ENCODE measurements at places on chromosomes 2 and 18. TPM values are rescaled to one million over a fixed set of nuclear protein-coding genes. Genes with fewer than 3 reads are reported as not detected.

DNA sequence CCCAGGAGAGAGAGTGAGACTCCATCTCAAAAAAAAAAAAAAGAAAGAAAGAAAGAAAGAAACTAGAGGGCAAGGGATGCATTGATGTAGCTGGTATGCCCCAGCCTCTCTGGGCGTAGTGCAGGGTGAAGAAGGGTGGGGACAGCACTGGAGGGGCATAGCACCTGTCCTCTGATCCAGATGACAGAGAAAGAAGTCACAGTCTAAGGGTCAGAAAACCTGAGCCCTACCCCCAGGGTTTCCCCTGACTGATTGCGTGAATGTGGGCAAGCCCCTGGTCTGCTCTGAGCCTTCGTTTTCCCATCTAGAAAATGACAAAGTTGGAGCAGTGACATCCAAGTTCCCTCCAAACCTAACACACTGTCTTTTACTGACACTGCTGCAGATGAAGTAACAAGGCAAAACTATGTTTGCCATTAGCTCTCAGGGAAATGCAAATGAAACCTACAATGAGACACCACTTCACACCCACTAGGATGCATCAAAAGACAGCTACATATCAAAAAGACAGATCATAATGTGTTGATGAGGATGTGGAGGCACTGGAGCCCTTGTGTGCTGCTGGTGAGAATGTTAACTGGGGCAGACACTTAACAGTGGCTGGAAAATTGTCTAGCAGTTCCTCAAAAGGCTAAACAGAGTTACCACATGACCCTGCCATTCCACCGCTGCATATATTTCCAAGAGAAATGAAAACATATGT lies 19.5 kb upstream of the YWHAQ start:
- no peak for DNase-seq

The CXCR1 gene
- polyA plus RNA-seq = not detected

- no peak for DNase-seq
Observed at GRCh38 chr2:168697668-168698121, 104.7 kb upstream of the NOSTRIN start.

The GPR35 gene
- polyA plus RNA-seq = 0.06 TPM

DNA sequence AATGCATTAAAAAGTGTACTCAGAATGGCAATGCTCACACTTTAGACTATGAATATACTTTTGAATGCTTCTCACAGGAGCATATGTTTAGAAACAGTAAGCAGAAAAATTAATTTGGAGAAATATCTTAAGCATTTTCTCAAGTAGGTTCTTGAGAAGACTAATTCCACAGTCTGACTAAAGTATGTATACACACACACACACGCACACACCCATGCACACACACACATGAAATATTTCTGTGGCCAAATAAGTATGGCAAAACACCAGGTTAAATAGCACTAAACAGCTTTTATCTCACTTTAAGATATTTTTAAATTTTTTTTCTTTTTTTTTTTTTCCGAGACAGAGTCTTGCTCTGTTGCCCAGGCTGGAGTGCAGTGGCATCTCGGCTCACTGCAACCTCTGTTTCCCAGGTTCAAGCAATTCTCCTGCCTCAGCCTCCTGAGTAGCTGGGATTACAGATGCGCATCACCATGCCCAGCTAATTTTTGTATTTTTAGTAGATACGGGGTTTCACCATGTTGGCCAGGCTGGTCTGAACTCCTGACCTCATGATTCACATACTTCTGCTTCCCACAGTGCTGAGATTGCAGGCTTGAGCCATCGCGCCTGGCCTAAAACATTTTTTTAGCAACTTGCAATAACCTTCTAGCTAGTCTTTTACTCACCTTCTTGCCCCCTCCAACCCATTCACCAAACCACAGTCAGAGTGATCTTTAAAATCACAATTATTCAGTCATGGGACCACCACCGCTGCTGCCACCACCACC lies 67.5 kb upstream of the SCG2 start:
- DNase-seq = no peak

The ABCG5 gene
- not detected for polyA plus RNA-seq

The ZNF2 gene
- 4.1 TPM for polyA plus RNA-seq

The CKAP2L gene
- polyA plus RNA-seq = 2.9 TPM

The MARCHF4 gene
- polyA plus RNA-seq = 3.8 TPM

DNA sequence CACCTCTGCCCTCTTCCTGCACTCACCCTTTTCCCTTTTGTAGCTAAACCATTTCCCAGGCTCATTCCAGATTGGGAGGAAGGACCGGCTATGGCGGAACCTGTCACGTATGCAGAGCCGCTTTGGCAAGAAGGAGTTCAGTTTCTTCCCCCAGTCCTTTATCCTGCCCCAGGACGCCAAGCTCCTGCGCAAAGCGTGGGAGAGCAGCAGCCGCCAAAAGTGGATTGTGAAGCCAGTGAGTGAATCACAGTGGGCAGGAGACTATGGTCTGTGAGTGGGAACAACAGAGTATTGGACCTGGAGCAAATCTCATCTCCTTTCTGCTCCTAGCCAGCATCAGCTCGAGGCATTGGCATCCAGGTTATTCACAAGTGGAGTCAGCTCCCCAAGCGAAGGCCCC lies 35.0 kb upstream of the CYP27A1 start:
- DNase-seq = no peak

DNA sequence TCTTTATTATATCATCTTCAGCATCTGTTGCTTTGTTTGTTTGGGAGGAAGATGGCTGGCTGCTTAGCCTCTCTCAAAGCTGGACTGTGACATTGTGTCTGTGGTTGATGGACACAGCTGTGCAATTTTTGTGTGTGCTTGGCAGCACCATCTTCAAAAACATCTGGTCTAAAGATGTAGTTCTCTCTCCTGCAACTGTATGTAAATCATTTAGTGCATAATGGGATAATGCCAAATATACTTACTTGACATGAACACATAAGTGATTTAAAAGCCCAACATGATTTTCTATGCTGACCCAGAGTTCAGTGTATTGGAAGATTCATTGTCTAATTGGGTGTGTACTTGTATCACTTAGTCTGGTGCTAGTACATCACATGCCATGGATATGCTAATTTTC lies 112.2 kb downstream of the MAP4K4 start:
- DNase-seq = no peak

GRCh38 chr2:71472019-71472418 lies 18.7 kb downstream of the DYSF start:
- DNase-seq = no peak
